ENCODE measurements at places on chromosomes 1 and 21.

GRCh38 chr1:113983826-113984225, 4.6 kb downstream of the OLFML3 start:
- no peak for DNase-seq

DNA sequence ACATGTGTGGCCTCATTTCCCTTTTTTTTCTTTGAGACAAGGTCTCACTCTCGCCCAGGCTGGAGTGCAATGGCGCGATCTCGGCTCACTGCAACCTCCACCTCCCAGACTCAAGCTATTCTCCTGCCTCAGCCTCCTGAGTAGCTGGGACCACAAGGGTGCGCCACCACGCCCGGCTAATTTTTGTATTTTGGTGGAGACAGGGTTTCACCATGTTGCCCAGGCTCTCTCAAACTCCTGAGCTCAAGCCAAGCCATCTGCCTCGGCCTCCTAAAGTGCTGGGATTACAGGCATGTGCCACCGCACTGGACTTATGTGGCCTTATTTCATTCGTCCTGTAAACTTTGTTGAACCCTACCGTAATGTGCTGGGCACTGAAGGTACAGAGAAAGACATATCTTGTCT, 569 bp upstream of the WARS2 start:
- no peak for DNase-seq

DNA sequence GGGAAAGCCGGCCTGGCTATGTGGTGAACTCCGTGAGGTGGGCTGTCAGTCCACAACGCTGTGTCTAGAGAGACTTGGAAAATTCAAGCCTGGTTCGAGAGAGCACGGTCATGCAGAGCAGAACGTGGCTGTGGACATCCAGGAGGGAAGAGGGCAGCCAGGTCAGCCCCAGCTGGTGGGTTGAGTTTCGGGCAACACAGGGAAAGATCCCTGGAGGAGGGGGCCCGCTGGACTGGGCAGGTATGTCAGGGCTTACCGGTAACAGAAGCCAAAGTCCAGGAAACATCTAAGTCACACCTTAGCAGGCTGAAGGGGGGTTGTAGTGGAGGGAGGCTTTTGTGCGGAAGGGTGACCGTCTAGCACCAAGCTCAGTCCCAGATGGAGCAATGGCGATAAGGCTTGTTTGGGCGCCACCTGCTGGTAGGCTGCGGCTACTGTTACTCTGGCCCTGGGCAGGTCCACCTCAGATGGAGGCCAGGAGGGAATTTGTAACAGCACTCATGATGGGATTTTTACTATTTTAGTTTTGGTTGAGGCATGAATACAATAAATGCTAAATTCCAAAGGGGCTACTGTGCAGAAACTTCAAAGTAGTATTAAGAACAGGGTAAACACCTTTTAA, 143.3 kb upstream of the ZNF644 start:
- DNase-seq: no peak

DNA sequence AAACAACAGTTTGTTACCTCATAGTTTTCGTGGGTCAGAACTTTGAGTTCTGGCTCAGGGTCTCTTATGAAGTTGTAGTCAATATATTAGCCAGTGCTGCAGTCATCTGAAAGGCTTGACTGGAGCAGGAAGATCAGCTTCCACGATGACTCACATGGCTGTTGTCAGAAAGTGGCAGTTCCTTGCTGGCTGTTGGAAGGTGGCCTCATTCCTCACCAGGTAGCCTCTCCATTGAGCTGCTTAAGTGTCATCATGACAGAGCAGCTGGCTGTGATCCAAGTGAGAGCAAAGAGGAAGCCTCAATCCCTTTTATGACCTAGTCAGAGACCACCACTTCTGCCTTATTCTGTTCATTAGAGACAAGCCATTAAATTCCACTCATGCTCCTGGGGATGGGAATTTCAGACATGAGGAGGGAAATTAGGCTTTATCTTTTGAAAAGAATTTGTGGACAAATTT, 5.6 kb downstream of the OSBPL9 start:
- no peak for DNase-seq

DNA sequence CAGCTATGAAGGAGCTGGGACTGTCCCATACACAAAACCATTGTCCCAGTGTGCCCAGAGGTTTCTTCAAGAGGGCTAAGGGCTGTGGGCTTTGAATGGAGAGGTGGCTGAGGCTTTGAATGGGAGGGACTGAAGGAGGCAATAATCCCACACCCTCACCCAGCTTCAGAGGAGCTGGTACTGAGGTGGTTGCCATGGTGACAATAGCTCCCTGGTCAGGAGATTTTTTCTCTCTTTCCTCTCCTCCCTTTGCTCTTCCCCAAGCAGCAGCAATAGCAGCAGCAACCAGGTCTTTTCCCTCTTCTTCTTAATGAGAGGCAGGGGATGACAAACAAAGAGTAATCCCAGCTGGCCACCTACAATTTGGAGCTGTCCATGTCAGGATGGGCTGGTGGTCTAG, 1.6 kb downstream of the HPCAL4 start:
- DNase-seq: no peak

DNA sequence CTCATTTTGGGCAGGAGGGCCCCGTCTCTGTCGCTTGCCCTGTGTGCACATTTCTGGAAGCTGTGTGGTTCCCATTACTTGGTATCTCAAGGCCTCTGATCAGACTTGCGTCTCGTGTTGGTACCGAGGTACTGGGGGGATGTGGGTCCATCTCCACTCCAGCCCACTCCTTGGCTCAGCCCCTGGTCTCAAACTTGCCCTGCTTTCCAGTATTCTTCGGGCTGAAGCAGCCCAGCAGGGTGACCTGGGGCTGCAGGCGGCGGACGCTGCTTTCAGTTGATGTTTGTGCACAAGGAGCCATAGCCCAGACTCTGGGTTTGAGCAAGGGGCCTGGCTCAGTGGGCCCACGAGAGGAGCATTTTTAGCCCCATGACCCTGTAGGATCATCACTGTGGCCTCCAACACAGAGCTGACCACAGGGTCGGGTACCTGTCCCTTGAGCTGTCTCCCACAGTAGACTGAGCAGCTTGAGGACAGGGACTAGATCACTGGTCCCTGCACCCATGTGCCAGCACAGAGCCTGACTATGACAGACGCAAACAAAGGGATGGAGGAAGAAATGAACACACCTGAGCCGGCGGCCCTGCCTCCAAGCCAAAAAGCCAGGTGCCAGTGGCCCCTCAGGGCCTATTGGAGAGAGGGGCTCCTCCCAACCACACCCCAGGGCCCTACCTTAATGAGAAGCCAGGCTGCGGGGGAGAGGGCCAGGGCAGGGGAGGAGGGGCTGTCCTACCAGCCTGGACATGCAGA, 46.8 kb downstream of the CHD5 start:
- DNase-seq: no peak

- DNase-seq: no peak
Observed at GRCh38 chr1:10082785-10083479, 50.2 kb downstream of the UBE4B start.

GRCh38 chr1:183227422-183228346, 41.6 kb downstream of the LAMC2 start:
- no peak for DNase-seq

- DNase-seq: no peak
Observed at GRCh38 chr1:210117198-210117597, 115.4 kb upstream of the SERTAD4 start.

GRCh38 chr1:29657816-29658215, 421.5 kb downstream of the PTPRU start:
- DNase-seq: no peak

DNA sequence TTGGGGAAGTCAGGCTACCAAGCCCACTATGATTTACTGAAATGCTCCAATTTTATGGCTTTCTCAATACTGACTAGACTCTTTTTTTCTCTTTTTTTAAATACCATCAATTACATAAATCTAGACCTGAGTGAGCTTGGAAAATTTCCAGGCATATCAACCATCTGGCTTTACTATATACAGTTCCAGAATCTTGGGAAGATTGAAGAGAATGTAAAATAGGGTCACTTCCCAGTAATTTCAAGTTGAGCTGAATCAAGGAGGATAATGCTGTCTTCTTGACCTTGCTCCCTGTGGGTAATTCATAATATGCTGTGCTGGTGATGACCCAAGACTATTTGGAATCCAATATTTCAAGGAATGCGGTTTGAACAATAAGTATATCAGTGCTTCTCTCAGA, 108.1 kb downstream of the MAP3K21 start:
- no peak for DNase-seq

DNA sequence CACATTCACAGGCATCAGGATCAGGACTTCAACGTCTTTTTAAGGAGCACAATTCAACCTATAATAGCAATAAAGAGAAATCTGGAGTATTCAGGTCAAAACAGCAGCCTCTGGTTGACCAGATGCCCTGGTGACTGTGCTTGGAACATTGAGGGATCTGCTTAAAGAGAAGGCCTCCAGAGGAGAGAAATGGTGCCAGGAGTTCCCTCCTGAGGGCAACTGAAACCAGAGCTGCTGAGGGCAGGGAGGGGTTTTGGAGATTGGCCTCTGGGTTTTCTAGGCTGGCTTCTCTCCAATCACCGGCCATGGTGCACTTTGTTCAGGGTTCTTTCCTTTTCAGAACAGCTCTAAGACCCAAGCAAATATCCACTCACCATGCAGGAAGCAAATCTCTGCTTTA, 190.7 kb upstream of the KIAA0040 start:
- no peak for DNase-seq

- no peak for DNase-seq
Observed at GRCh38 chr1:84164161-84164560, 20.1 kb downstream of the PRKACB start.

DNA sequence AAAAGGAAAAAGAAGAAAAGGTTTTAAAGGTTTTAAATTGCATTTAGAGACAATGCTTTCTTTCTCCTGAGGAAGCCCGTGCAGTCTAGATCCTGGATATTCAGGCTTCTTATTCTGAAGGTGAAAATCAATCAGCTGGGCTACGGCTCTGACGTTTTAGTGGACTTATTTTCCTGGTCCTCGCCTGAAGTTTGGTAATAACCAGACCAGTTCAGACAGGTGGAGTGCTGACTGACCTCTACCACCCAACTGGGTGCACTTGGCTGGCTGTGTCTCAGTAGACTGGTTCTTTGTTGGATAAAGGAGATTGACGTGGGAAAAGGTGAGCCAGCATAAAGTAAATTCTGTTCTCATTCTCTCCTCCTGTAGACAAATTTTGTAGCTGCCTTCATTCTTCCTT, 7.2 kb upstream of the ATP1A1 start:
- no peak for DNase-seq

GRCh38 chr1:12548973-12549459, 69.0 kb downstream of the DHRS3 start:
- no peak for DNase-seq

DNA sequence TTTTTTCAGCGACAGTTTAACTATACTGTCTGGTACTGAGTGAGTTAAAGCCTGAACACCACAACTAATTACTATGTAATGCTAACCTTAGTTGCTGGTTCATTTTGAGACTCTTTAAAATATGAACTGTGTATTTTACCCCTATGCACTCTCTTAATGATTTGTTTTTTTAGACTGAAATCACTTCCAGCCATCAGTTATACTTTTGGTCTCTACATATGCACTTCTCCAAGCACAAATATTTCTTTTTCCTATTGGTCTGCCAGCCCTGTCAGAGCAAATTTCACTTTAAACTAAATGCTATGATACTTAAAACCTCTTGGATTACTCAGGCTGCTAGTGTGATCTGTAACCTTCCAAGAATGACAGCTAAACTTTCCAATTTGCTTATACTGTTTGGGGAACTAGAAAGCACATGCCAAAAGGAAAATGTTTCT, 38.1 kb upstream of the SCYL3 start:
- DNase-seq: no peak

GRCh38 chr1:212651521-212651920, 43.0 kb downstream of the ATF3 start:
- DNase-seq: no peak

DNA sequence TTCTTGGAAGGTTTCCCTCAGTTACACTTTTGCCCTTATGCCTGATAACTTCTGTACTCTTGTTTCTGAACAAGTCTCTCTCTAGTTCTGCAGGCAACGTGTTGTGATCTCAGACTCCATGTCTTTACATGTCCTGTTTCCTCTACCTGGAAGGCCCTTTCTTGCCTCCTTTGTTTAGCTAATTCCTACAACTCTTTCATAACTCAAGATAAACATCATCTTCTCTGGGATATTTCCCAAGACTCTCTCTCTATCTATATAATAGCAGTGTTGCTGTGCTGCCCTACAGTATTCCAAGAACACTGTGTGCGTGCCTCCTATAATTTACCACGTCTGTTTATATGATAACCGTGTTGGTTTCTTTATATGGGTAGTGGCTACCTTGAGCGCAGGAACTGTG, 47.8 kb downstream of the CHRM3 start:
- DNase-seq: no peak

DNA sequence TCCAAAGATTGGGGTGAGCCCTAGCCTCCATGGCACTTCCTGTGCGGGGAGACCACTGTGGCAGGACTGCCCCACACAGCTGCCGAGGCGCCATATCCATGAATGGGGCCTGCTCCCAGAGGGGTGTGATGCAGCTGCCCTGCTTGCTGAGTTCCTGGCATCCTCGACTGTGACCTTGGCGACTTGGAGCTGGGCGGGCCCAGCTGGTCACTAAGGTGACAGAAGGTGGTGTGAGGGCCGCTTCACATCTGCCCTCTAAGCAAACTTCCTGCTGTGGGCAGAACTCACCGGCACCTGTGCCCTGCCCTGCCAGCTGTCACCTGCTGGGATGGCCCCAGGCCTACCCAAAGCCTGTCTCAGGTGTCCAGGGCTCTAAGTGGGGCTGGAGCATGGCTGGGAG, 9.0 kb downstream of the TMEM61 start:
- DNase-seq: no peak

GRCh38 chr1:21451981-21452411, 12.1 kb downstream of the NBPF3 start:
- no peak for DNase-seq

- no peak for DNase-seq
Observed at GRCh38 chr1:109306832-109307273, at the start of gene MYBPHL. TSS of gene MYBPHL (minus strand) at chr1:109307011. CDS start at chr1:109306991, 20 bp downstream.

DNA sequence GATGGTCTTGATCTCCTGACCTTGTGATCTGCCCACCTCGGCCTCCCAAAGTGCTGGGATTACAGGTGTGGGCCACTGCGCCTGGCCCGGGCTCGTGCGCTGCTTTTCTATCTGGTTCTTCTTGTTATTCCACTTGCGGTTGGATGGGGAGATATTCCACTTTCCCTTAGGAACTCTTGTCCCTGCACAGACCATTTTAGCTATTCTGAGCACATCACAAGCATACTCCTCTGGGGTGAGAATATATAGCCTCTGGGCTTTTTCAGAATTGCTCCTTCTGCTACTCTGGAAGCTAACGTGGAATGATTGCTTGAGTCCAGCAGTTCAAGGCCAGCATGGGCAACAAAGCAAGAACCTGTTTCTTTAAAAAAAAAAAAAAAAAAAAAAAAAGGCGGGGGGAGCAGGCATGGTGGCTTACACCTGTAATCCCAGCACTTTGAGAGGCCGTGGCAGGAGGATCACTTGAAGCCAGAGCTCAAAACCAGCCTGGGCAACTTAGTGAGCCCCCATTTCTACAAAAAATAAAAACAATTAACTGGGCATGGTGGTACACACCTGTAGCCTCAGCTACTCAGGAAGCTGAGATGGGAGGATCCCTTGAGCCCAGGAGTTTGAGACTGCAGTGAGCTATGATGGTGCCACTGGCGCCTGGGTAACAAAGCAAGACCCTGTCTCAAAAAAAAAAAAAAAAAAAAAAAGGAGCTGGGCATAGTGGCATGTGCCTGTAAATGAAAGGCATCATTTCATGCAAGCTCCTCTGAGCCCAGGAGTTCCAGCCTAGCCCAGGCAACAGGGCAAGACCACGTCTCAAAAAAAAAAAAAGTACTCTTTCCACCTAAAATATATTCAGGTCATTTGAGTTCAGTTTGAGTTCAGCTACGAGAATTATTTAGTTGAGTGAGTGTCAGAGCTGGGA, 11.8 kb upstream of the PGD start:
- DNase-seq: no peak

- no peak for DNase-seq
Observed at GRCh38 chr1:55413286-55413685, 198.1 kb upstream of the USP24 start.
